Non-pigmented ciliary epithelial cell (primary cell): ENCODE measurements at places on chromosomes 11 and 22.

GRCh38 chr11:131666006-131666405, 295.6 kb downstream of the NTM start:
- DNase-seq: no peak

GRCh38 chr22:27170491-27170890, 513.1 kb downstream of the MIAT start:
- DNase-seq: peak; percentile 38

GRCh38 chr22:28855355-28856094, 27.8 kb upstream of the ZNRF3 start:
- peak; percentile 50 for DNase-seq

DNA sequence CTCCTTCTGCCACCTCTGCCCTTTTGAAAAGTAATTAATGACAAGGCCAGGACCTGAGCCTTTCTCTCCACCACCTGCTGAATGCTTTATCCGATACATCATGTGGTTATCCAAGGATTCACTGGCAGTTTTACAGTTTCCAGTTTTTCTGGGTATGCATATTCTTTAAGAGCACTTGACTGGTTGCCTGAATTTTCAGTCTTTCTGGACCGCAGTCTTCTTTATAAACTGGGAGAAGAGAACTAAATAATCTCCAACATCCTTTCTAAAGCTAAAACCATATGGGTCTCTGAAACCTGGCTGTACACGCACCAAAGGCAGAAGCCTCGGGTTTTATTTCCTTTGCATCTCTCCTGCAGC, 65.1 kb downstream of the BTG4 start:
- DNase-seq: no peak

GRCh38 chr11:110323786-110324185, 27.4 kb upstream of the RDX start:
- no peak for DNase-seq

GRCh38 chr11:67640021-67640757, 626 bp upstream of the TBX10 start:
- no peak for DNase-seq

- no peak for DNase-seq
Measured at GRCh38 chr11:27171376-27171958, 130.9 kb downstream of the BBOX1 start.

DNA sequence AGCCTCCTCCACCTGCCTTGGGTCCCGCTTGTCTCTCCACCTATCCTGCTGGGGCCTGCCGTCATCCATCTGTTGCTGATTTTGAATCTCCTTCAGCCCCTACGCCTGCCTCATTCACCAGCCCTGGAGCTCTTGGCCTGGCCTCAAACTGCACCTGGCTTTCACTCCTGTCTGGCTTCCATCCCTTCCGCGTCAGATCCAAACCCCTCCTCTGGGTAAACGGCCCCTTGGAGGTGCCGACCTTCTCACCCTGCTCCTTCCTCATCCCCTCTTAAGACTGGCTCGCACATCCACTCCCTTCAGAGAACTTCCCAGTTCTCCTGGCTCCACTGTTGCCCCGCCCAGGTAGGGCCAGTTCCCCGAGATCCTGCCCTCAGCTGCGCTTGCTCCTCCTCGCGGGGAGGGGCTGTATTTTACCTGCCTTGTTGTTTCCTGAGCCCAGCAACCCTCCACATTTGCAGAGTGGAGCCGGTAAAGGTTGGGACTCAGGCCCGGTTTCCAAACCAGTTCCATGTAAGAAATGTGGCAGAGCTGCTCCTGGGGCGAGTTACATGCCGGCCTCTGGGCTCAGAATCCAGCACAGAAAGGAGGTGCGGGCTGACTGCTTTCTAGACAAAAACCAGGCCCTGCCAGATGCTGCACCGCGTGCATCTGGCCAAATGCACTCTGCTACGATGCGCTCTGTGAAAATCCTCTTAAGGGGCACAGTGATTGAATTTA, 13.9 kb upstream of the SHANK2 start:
- no peak for DNase-seq

DNA sequence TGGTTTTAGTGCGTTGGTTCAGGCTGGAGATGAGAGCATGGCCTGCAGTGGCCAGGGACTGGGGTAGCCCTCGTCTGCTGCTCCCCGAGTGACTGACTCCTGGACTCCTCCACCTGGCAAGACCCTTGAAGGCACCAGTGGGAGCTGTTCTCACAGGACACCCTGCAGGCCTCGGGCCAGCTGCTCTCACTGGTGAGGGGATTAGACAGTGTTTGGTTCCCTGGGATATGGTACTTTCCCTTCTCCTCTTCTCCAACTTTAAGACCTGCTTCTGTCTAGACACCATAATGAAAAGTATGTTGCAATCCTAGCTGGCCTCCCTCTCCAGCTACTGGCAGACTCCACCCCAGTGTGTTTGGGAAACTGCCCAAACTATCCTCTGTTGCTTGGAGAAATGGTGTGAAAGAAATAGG, 168.8 kb upstream of the CADM1 start:
- DNase-seq: no peak

- peak; percentile 80 for DNase-seq
Measured at GRCh38 chr11:65961267-65962140, at the start of gene SART1. TSS of gene SART1 (plus strand) at chr11:65961734. CDS start at chr11:65961781, 47 bp downstream.

DNA sequence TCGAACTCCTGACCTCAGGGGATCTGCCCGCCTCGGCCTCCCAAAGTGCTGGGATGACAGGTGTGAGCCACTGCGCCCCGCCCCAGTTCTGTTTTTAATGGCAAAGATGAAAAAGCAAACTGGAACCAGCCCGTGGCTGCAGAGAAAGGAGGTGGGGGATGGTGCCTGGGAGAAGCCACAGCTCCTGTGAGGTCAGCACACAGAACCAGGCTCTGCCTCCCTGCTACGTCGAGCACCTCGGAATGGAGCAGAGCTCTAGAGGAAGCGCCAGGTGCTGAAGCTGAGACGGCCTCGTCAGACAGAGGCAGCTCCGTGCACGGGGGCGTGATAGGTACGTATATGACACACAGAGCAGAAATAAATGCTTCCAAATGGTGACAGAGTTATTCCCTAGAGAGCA, 8.5 kb downstream of the DRD4 start:
- no peak for DNase-seq

DNA sequence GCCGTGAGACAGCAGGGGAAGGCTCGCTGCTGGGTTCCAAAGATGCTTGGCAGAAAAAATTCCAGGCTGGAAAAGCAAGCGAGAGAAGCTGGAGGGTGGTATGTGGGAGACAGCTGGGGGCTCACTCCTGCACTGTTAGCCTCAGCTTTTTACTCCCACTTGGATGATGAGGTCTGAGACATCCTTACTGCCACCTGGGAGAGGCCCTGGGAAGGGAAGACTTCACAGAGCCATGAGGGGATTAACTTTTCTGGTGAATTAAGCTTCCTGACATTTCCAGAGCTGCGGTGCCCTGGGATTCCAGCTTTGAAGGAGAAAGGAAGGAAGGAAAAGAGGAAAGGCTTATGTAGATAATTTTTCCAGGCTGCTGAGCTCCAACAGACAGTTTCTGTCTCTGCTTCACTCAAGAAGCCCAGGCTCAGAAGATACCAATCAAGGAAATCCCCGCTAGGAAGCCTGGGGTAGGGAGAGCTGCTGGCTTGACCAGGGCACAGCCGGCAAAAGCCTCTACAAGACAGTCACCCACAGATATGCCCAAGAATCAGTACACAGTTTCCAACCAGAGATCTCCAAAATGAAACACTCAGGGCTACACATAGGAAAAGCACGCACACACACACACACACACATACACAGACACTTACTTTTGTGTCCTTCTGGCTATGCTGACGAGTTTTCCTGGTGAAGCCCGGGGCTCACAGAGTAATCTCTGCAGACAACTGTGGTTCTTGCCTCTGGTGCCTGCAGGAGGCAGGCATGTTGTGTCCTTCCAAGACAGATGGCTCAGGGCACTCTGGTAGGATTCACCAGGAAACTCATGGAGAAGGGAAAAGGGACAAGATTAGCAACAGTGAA, 907 bp downstream of the MCHR1 start:
- DNase-seq: no peak

DNA sequence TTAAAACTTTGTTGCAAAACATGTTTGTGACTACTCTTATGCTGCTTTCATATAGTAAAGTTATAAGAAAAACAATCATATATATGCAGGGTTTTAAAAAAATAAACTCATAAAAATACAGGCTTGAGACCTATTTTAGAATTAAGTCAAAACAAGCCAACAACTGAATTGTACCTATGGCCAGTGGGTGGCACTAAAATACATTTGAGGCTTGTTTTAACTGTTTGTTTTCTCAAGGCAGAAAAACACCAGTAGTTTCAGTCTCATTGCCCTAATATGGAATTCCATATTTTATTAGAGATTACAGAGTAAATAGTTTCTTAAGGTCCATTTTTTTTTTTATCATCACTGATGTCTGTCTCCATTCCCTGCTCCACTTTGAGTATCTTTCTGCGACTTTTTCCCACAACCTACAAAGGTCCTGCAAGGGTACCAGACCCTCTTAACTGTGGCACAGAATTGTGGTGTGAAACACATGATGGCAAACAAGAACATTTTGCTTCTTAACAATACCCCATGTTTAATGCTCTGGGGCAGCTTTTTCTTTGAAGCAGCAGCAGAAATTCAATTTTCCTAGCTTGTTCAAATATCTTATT, 8.5 kb upstream of the CCDC89 start:
- DNase-seq: peak; percentile 30

- no peak for DNase-seq
Measured at GRCh38 chr11:115528225-115528624, 24.0 kb upstream of the CADM1 start.

DNA sequence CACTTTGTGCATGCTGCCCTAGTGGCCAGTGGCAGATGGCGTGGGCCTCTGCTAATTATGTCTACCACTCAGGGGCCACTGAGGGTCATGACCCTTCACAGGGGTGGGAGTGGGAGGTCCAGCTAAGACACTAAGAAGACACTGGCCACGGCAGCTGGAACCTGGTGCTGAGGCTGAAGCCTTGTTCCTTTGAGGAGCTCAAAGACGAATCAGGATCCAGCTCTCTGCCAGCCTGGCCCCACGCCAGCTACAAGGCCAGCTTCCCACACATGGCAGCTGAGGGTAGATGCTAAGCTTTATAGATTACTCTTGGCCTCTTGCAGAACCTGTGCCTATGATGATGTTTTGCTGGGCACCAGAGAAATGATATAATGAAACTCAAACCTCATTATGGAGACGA, 226.3 kb downstream of the DSCAML1 start:
- DNase-seq: no peak

- DNase-seq: no peak
Measured at GRCh38 chr11:46597609-46598219, 3.9 kb upstream of the AMBRA1 start.

DNA sequence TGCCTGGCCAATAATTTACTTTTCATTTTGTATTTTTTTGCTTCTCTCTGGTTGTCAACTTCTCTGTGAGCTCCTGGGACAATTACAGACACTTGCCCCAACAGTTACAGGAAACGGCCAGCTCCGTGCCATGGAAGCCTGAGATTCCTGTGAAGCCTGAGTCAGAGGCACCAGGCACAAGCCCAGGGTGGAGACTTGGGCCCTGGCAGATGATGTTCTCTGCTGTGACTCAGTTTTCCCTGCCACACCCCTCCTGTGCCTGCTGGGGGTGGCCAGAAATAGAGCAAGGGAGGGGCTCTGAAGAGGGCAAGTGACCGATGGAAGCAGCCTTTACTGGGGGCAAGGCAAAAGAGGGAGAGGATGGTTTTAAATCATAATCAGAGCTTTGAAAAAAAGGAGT, 4.9 kb downstream of the ATP5MGL start:
- DNase-seq: no peak

DNA sequence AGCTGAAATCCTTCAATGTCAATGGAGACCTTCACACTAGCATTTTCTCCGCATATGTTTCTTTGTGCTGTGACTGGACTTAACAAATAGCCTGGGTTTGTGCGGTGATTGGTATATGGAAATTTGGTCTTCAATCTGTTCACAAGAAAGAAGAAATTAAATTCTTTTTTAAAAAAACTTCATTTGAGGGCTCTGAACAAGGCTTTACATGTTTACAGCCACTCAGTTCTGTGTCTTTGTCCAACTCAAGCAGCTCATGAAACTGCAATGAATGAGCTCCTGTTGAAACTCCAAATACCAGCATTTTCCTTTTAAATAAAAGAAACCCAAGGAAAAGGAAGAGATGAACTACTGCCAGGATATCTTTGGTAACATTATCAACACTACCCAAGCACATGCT, 57.3 kb downstream of the PIK3C2A start:
- DNase-seq: no peak

DNA sequence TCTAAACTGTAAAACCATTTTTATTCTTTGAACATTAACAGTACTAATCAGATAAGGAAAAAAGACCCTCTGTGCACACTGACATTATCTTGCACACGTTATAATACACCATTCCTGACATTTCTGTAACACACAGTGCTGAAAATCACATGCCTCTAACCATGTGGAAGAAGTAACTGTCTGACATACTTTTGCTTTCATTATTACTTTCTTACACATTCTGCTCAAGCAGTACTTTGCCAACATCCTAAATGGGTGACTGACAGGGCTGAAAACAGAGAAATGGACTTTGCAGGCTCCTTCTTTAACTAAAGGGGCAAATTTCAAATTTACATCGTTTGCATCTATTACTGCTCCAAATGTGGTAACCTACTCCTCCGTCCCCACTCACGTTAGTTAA, 22.8 kb upstream of the TP53AIP1 start:
- DNase-seq: no peak

- no peak for DNase-seq
Measured at GRCh38 chr11:24155792-24156191, 341.1 kb upstream of the LUZP2 start.

- DNase-seq: no peak
Measured at GRCh38 chr22:49760630-49761571, 66.8 kb downstream of the BRD1 start.

GRCh38 chr11:77886401-77886800, 65.5 kb downstream of the AAMDC start:
- no peak for DNase-seq

DNA sequence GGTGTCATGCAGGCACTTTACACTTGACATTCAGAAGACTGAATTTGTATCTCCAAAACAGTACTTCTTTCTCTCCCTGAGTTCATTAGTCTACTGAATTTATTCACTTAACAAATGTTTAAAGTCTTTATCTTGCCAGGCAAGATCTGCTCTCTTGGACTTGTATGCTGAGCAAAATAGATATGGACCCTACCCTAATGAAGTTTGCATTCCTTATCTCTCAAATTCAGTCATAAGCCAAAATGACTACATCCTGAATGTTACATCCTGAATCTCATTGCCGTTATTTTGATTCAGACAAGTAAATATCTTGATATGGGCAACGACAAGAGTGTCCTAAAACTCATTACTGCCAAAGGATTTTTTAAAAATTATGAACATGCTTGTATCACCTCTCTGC, 29.7 kb downstream of the FAR1 start:
- no peak for DNase-seq

- DNase-seq: no peak
Measured at GRCh38 chr11:35964841-35965240, 21.0 kb downstream of the LDLRAD3 start.
